ENCODE measurements at places on chromosomes 16 and 17. TPM values are rescaled to one million over a fixed set of nuclear protein-coding genes. Genes with fewer than 3 reads are reported as not detected.

- no peak for DNase-seq
Observed at GRCh38 chr16:14225457-14225856, 154.3 kb downstream of the MRTFB start.

GRCh38 chr16:29943846-29944799 is 17.8 kb upstream of the TMEM219 start:
- DNase-seq = peak; percentile 100

DNA sequence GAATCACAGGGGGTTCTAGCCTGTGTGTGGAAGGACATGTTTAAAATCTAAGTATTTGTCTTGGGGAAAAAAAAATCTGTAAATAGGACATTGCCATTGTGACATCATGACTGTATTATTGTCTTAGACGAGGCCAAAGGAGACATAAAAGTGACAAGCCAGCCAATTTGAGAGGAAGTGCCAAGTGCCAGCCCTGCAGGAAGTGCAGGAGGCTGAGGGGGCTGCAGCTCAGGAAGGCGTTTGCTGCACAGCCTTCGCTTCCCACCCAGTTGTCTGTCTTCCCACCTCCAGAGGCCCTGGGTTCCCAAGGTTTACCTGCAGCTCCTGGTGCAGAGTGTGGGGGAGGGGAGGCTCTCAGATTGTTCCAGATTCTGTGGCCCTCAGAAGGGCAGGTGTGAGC is 1.3 kb downstream of the ADCY7 start:
- no peak for DNase-seq

CCL2 gene
- total RNA-seq = 18.1 TPM

Measured in Caki2 (cell line).